ENCODE measurements at places on chromosomes 6 and 20.
A peak's percentile ranks its signal among the peaks of the same experiment; 100 is the strongest.

DNA sequence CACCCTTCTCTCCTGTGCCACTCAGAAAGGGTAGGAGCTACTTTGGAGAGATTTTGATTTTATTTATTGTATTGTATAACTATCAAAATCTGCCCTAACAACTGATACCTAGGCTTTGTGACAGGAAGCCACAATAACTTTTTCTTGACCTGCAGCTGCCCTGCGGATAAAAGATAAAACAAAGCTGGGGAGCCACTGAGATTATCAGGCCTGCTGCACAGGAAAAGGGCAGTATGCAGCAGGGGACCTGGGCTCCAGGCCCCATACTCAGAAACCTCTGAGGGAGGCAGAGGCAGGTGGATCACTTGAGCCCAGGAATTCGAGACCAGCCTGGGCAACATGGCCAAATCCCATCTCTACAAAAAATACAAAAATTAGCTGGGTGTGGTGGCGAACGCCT lies 980 bp upstream of the SNX21 start:
- no peak for DNase-seq

DNA sequence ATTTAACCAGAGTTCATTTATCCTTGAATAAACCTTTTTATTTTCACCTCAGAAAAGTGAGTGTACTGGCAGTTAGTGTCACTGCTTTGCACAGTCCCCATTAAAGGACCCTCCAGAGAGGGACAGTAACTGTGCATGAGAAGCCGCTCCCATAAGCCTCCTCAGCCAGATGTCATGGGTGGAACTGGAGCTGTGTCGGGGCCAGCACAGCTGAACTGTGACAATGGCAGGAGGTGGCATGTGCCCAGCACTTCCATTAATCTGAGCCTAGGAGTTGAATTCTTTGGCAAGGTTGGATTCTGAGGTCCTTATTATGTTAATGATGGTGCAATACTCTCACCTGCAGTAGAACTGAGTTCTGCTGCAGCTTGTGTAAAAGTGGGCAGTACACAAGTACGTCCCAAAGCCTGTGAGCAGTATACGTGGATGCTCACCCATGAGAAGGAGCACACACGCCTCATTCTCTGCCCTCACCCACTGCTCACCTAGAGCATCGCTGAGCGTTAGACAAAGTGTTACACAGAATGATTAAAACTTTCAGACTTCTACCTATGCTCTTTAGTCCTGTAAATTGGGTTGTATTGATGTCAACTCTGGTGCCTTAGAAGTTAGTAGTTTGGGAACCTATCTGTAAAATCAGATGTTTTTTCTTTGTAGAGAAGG lies 11.9 kb upstream of the CSE1L start:
- DNase-seq: no peak

DNA sequence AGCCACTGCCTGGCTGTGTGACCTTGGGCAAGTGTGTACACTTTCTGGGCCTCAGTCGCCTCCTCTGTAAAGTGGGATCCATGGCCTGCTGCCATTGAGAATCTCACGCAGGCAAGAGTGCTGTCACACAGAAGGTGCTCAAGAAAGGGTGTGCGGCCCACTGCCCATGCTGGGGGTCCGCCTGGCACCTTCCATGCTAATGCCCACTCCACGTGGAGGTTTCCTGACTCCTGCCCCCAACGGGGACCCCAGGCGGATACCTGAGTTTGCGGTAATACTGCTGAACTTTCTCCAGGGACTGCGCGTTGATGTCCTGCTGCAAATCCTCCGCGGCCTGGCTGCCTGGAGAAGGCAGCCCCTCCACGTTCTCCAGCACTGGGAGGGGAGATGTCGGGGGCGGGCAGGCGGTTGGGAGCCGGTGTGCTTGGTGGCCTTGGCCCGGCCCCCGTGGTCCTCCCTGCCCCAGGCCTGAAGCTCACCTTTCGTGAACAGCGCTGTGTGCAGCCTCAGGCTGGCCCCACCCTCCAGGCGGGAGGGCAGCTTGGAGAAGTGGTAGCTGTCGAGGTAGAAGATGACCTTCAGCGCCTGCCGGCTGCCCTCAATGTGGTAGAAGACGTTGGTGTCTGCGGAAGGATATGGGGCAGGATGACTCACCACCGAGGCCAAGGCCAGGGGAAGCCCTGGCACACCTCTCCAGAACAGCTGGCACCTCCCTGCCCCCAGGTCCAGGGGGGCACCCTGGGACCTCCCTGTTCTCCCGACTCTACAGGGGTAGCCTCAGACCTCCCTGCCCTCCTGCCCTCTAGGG lies 195.6 kb downstream of the PREX1 start:
- no peak for DNase-seq

DNA sequence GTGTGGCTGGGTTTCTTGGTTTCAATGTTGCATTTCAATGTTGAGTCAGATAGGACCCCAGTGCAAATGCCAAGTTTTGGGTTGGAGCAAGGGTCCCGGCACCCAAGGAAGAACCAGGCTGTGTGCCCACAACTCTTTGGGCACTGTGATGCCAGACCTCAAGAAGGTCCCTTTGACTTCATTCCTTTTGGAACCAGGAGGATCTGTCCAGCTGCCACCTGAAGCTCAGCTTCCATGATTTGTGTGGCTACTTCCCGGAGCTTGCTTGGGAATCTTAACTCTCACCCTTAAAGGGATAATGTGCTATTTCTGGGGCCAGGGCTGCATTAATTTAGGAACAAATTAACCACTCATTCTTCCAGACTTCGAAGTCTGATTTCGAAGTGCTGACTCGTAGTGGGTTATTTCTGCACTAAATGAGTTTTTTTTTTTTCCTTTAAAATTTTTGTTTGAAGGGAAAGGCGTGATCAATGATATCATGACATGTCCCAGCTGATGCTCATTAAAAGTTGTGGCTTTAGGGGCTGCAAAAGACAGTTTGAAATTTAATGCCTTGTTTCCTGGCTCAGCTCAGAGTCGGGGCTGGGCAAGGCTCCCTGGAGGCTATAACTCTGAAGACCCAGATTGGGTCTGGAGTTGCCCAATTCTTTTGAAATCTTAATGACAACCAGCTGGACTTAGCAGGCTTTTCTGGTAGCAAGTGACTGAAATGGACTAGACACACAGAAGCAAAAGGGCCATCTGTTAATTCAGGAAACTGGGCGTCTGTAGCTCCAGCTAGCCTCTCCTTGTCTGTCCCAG lies 24.0 kb upstream of the PHACTR3 start:
- peak; percentile 24 for DNase-seq

GRCh38 chr6:98779618-98780017 lies 54.8 kb upstream of the POU3F2 start:
- DNase-seq: no peak

DNA sequence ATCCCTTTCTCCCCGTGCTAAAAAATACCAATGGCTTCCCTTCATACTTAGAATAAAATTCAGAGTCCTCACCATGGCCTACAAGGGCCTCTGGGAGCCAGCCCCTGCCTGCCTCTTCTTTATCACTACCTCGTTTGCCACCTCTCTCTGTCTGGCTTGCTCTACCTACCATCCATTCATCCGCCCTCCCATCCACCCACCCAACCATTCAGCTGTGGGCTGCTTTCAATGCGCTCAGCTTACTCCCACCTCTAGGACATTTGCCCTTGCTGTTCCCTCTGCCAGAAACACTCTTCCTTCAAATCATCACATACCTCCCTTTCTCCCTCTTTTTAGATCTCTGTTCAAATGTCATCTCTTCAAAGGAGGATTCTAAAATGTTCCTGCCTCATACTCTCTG lies 44.4 kb downstream of the PACSIN1 start:
- DNase-seq: peak; percentile 5
